ENCODE measurements at places on chromosomes 11 and 22. TPM values are rescaled to one million over a fixed set of nuclear protein-coding genes. Genes with fewer than 3 reads are reported as not detected.

DNA sequence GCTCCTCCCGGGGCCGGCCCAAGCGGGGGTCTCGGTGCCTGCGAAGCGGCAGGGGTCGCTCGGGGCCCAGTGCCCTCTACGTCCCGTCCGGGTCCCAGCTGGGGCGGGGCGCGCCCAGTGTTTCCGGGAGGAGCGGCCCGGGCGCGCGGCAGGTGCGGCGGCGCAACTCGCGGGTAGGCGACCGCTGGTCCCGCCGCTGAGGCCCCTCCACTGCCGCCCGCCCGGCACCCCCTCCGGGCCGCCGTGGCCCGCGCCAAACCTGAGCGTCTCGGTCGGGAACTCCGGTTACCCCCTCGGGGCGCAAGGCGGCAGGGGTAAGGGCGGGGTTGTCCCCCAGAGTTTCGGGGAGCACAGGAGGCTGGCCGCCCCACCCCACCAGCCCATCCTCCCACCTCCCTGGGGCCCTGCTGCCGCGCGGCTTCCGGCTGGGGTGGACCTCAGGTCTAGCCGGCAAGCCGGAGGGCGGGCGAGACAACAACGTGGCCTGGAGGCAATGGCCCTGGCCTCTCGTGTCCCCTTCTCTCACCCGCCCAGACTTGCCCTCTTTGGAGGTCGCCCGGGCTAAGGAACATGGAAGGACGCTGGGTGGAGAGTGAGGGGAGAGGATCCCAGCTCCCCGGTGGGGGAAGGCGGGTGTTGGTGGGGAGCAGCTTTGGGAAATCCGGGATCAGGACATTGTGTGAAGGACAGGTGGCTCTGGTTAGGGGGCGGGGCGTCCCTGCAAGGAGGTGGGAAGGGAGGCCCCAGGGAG lies 398 bp upstream of the CRACR2B start:
- DNase-seq: no peak

DNA sequence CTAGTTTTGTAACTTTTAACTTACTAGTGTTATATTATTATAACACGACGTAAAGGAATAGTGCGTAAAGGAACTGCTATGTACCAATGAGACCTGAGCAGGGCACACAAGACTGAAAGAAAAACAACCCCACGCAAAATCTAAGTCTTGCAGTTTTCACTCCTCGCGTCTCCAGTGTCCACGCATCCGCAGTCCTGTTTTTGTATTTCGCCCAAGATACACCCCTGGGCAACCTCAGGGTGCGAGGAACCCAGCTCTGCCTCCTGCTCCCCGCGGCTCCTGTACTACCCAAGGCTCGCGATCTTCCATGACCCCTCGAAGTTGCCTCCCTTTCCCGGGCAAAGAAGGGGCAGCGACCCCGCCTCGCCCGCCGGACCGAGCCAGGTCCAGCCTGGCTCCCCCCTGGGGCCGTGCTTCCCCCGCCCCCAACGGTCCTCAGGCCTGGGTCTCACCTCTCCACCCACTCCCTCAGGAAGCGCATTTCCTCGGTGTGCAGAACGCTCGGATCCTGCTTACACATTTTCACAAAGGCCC lies 393 bp downstream of the ST13 start:
- no peak for DNase-seq

DNA sequence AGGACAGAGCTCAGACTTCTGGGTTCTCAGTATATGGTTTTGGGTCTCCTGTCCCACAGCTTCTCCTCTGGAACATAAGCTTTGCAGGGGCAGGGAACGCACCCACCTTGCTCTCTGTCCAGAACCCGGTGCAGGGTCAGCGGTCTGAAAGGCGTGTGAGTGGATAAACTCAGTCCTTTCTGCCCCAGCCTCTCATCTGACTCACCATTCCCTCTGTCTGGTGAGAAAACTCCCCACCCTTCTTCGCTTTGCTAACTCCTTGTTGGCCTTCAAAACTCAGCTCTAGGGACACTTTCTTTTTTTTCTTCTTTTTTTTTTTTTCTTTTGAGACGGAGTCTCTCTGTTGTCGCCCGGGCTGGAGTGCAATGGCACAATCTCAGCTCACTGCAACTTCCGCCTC lies 68.9 kb upstream of the NUP50 start:
- no peak for DNase-seq

The CKAP5 gene
- 123 TPM for total RNA-seq

The SYTL2 gene
- 11.4 TPM for total RNA-seq

The PANX2 gene
- total RNA-seq: 0.13 TPM

- no peak for DNase-seq
Observed at GRCh38 chr11:28636033-28636432, 527.8 kb downstream of the METTL15 start.

- DNase-seq: no peak
Observed at GRCh38 chr11:10291801-10292638, 2.0 kb downstream of the SBF2 start.

- DNase-seq: no peak
Observed at GRCh38 chr11:646214-646613, 9.1 kb downstream of the DRD4 start.

- DNase-seq: no peak
Observed at GRCh38 chr22:49629586-49630447, 197.9 kb downstream of the BRD1 start.

The PGA3 gene
- total RNA-seq: not detected

The CCDC117 gene
- total RNA-seq: 56.9 TPM

GRCh38 chr11:68044898-68045351 lies 6.1 kb downstream of the TCIRG1 start:
- no peak for DNase-seq

- no peak for DNase-seq
Observed at GRCh38 chr11:47595029-47595428, 818 bp upstream of the C1QTNF4 start.

GRCh38 chr22:32880893-32881596 lies 79.5 kb downstream of the TIMP3 start:
- DNase-seq: no peak

The KRTAP5-10 gene
- not detected for total RNA-seq

The C22orf39 gene
- 43.2 TPM for total RNA-seq
